Inflammatory macrophage (primary cell): ENCODE measurements at places on chromosomes 1 and 21.
A peak's percentile ranks its signal among the peaks of the same experiment; 100 is the strongest.

DNA sequence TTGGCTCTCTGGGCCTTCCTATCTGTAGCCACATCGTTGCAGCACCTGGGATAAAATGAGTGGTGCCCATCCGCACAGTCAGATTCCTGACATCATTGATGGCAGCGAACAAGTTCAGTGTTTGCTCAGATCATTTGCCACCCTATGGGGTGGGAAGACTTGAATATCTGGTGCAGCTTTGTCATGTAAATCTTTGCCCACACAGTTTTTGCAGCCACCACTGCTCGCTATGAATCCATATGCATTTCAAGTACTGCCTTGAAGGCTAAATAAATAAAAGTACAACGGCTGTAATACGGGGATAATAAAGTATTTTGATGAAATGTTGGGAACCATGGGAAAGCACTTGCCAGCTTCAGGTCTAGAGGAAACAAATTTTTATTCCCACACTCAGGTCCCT, 56.3 kb upstream of the COA6 start:
- no peak for DNase-seq

- no peak for DNase-seq
Observed at GRCh38 chr1:183000167-183000962, 22.9 kb upstream of the LAMC1 start.

GRCh38 chr21:46011267-46011967, 29.8 kb downstream of the COL6A1 start:
- DNase-seq, result no peak

- peak; percentile 23 for DNase-seq
Observed at GRCh38 chr1:182235952-182236650, 155.5 kb downstream of the GLUL start.

DNA sequence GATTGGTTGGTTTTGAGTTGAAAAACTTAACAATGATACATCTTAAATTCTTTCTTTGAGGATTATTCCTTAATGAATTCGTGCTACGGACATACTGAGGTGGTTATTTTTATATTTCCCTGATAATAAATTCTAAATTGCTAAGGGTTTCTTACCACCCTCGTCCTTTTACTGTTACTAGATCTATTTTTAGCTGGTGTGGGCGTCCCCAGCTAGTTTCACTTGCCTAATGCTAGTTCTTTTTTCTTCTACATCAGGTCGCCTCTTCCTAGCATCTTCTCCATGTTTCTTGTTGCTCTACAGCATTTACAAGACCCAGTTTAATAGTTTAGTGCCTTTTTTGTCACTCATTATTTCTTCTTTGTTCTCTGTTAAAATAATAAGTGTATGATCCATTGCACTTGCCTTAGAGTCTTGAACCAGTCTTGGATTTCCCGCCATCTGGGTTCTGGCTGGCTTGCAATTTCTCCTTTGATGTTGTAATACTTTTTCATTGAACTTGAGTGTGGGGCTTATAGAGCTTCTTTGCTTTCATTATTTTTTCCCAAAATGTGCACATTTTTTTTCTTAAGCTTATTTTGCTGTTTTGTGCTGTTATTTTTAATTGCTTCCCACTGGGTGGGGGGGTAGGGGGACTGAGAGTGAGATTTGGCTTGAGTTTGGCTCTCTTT, 677 bp upstream of the HSD11B1 start:
- DNase-seq, result peak; percentile 39

GRCh38 chr1:63322114-63322943, at the start of gene FOXD3:
Gene FOXD3 (plus strand): TSS chr1:63322567. CDS start chr1:63323059, 492 bp downstream.
- DNase-seq, result peak; percentile 38

GRCh38 chr1:229271448-229272159, 693 bp downstream of the RAB4A start:
- DNase-seq, result no peak

DNA sequence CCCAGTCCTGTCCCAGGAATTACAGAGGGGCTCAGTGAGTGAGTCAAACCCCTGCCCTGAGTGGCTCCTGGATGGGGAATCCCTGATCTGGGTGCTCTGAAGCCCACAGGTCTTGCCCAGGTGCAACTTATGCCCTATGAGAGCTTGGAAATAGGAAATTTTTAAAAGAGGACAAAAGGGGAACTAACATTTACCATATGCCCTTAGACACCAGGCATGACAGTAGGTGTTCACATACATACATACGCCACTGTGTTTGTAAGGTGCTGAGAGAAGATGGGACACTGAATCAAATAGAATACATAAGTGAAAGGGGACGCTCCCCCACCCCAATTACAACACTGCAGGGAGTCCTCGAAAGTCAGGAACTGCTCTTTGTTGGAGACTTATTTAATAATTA, 1.4 kb downstream of the CFAP45 start:
- no peak for DNase-seq

GRCh38 chr1:185969028-185969427, 234.8 kb downstream of the HMCN1 start:
- DNase-seq, result no peak

GRCh38 chr1:156376958-156377919, 8.2 kb downstream of the RHBG start:
- peak; percentile 25 for DNase-seq

- peak; percentile 71 for DNase-seq
Observed at GRCh38 chr1:31904339-31905092, 33.7 kb downstream of the PTP4A2 start.

- DNase-seq, result no peak
Observed at GRCh38 chr1:43632135-43632670, 17.7 kb upstream of the KDM4A start.

DNA sequence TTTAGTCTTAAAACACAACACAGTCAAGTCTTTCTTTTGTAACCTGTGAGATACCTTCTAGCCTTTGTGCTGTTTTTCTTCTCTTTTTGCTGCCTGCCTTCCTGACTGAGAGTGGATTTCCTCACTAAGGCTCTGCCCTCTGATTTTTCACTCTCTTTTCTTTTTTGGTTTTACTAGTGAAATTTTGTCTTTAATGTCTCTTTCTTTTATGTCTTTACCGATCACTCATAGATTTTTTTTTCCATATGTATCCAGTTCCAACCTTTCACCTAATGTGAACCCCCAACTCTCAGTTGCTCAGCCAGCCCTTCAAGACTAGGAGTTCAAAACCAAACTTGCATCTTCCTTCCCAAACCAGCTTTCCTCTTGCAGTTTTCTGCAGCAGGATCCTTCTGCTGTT, 6.5 kb downstream of the LGALS8 start:
- no peak for DNase-seq

GRCh38 chr1:36825226-36825625, 209.1 kb downstream of the GRIK3 start:
- DNase-seq, result no peak

DNA sequence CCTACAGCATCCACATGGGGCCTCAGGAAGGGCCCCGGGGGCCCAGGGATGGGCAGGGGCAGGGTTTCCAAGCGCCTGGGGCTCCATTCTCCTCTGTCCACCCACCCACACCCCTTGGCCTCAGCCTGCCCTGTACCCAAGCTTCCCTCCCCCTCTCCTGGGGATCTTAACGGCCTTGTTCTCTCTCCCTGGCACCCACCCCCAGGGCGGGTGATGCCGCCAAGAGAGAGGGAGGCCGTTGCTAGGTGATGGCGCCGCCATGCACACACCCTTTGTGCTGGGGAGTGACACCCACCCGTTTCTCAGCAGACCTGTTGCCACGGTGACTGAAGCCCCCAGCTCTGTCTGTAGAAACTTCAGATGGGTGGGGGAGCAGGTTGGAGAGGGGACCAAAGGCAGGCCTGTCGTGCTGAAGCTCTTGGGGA, 7.6 kb downstream of the GPR37L1 start:
- DNase-seq, result no peak

DNA sequence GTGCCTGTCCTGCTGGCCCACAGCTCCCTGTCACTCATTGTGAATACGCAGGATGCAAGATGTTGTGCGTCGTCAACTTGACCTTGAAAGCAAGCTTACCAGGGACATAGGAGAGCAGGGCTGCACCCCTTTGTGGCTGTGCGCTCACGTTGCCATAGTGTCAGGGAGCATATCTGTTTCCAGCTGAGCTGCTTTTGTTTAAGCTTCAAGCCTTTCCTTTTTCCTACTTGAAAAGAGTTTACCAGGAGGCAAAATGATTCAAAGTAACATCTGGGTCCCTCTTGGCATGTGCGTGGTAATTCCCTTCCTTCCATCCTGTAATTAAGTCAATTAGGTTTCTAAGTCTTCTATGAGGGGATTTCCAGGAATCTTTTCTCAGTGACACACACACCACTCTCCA, 537.1 kb downstream of the AJAP1 start:
- DNase-seq, result no peak

- DNase-seq, result peak; percentile 70
Observed at GRCh38 chr1:27102707-27103468, 52.0 kb downstream of the SLC9A1 start.

- no peak for DNase-seq
Observed at GRCh38 chr1:33517596-33518250, 45.3 kb downstream of the ZSCAN20 start.

DNA sequence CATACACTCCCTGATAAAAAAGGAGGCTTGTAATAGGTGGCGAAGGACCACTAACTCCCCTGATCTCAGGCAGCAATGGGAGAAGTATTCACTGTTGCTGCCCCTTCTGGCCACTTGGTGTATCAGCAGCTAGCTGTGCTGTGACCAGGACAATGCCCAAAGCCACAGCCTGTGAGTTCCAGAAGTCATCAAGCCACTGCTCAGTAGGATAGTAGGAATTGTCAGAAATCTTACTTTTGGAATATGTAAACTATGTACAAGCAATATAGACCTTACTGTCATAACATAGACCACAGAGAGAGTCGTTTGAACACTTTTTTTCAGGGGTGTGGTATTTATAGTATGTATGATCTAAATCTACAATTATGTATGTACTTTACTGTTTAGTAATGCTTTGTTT, 248.3 kb upstream of the CAMK1G start:
- peak; percentile 27 for DNase-seq

GRCh38 chr1:20069874-20070273, at the start of gene PLA2G5:
Gene PLA2G5 (plus strand): TSS chr1:20070194. CDS start chr1:20084831, 14,637 bp downstream.
- no peak for DNase-seq

DNA sequence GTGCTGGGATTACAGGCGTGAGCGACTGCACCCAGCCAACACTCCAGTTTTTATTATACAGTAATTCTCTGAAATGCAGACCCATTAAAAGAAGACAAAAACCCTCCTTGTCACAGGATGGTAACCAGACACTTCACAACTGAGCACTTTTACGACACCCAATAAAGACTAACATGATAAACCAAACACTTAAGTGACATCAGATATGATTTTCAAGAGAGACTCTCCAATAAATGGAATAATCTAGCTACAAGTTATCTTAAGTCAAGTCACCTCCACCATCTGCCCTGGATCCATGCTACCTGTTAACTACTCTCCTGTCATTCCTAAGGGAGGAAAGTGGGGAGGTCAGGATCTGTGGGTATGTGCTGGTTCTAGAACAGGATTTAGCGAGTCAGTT, 5.6 kb downstream of the GNG12 start:
- no peak for DNase-seq

- DNase-seq, result no peak
Observed at GRCh38 chr1:182681568-182681912, 2.8 kb downstream of the RGS8 start.

DNA sequence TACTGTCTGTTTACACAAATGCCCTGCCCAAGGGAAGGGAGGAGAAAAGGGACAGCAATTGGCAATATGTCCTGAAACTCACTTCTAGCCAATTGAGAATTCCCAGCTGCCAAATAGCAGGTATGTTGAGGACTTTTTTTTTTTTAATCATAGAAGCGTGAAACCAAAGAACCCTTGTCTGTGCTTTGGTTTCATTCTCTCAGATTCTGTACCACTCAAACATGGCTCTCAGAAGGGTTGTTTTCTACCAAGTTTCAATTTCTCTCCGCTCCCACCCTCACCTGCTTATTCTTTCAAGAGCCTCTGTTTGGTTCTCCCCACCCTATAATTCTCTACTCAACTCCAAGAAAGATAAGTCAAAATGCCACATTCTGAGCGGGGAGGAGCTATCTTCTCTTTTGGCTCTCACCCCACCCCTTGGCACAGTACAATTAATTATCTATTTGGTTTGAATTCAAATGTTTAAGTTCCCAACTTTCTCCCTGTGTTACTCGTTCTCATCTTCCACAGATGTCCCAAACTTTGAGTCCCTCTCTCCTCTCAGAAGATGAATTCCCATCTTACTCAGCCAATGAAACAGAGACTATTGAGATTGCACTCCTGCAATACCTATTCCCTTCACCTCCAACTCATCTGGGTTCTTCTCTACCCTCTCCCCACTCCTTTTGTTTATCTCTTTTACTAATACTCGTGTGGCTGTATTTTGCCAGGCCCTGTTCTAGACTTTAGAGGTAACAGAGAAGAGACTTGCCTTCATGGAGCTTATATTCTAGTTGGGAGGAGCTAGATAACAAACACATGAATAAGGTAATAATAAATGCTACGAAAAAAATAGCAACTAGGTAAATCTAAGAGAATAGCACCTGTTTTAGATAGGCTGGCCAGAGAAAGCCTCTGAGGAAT, 3.9 kb upstream of the TP53BP2 start:
- DNase-seq, result no peak

DNA sequence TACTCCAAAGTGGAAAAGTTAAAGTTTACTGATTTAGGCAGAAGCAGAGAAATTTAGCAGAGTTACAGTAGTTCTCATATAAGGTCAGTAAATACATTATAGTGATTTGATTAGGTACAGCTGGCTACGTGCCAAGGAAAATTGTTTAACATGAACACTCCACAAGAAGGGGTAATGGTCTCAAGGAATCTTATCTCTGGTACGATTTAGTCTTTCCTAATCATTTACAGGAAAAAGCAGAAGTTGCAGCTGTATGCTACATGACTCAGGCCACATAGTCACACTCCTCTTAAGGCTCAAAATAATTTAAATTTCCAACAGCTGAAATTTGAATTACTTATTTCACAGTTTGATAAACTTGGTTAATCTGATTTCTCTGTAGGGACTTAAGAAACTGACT, 36.9 kb upstream of the OR2B11 start:
- peak; percentile 68 for DNase-seq

- DNase-seq, result peak; percentile 64
Observed at GRCh38 chr1:228850141-228851100, 115.1 kb downstream of the RHOU start.

DNA sequence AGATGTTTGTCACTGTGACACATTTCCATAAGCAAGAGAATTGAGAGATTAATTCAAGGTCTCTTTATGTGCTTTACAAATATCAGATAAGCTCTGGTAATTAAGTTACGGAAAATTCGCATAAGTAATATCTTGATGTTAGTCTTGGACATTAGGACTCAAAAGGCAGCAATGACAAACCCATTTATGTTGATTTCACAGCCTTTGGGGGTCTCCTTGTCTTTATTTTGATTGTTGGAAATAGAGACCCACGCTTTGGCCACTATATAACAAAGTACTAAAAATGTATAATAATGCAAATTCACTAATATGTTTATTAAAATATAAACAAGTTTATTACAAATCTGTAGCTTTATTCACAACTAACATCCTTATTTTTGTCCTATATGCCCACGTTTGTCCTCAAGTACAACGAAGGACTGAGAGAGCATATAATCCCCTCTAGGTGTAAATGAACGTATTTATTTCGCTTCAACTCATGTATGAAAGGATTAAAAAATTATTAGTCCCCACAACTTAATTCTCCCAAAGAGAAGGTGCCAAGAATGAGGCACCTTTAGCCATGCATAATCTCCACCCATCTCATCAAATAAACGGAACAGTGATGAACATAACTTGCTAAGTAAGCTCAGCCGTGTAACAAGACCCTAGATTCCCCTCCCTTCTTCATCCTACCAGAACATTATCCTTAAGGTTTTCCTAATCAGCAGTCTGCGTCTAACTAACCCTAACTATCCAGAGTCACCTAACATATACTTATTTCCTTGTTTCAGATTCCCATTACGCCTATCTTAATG, 1.6 kb upstream of the LAMC1 start:
- no peak for DNase-seq

GRCh38 chr1:175824079-175824478, 80.7 kb upstream of the TNR start:
- no peak for DNase-seq

GRCh38 chr1:244365809-244366208, 85.9 kb downstream of the ADSS2 start:
- no peak for DNase-seq
